Transverse colon (tissue), 4 donors: ENCODE measurements at places on chromosomes 4 and X. TPM values are rescaled to one million over a fixed set of nuclear protein-coding genes. Genes with fewer than 3 reads are reported as not detected.

GAR1 gene
- total RNA-seq, result 1.9 TPM

GRCh38 chrX:151902813-151903591 is 9.7 kb upstream of the MAGEA4 start:
- peak; percentile 28 for DNase-seq

GRCh38 chr4:176601124-176601523 is 191.6 kb downstream of the VEGFC start:
- no peak for DNase-seq

DNA sequence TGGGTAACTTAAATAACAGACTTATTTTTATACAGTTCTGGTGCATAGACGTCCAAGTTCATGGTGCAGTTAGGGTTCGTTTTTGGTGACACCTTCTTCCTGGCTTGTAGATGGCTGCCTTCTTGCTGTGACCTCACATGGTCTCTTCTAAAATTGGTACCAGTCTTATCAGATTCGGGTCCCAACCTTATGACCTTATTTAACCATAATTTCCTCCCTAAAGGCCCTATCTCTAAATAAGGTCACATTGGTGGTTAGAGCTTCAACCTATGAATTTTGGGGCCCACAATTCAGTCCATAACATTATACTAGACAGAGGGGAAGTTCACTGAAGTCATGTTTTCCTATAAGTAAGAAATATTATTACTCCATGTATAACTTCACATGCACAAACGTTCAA is 128.0 kb downstream of the CFAP299 start:
- no peak for DNase-seq

DNA sequence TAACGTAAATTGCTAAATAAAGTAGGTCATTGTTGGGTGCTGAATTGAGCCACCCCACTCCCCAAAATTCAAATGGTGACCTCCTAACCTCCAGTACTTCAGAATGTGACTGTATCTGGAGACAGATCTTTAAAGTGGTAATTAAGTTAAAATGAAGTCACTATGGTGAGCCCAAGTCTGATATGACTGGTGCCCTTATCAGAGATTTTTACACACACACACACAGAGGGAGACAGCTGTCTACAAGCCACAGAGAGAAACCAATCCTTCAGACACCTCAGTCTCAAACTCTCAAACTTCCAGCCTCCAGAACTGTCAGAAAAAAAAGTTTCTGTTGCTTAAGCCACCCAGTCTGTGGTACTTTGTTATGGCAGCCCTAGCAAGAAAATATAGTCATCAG is 879.2 kb upstream of the INTU start:
- DNase-seq, result no peak

NAA11 gene
- total RNA-seq, result not detected

GRCh38 chrX:45628041-45628440 is 427.4 kb upstream of the DIPK2B start:
- no peak for DNase-seq

GRCh38 chrX:78831523-78831922 is 84.0 kb downstream of the LPAR4 start:
- no peak for DNase-seq
